ENCODE measurements at places on chromosomes 4 and X.

DNA sequence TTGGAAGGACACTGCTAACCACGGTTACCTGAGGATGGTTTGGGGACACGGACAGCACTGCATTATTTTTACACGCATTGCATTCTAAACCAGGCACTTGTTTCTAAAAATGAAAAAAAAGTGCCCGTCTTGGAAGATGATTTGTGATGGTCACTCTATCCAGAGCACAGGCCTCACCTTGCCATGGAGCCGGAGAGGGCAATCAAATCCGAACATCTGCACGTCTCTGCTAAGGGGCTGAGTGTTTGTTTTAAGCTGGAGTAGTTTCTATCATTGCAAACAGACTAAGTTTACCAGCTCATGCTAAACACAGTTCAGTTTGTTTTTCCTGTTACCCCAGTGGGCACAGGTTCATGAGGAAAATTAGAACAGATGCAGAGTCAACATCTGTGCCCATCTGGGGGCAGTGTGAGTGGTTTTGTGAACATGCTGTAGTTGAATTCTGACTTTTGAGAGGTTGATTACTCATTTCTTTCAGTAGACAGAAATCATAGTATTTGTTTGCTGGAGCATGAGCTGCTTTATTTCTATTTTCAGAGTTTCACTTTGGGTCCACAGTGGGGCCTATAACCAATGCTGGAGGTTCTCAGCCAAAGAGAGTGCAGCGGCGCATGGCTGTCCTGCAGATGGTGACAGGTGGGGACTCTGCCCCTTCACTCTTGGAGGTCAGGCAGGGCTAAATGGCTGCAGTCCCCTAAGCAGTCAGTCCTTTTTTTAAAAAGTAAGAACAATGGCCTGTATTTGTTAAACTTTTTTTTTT lies 65.4 kb upstream of the ENPP6 start:
- DNase-seq = no peak

DNA sequence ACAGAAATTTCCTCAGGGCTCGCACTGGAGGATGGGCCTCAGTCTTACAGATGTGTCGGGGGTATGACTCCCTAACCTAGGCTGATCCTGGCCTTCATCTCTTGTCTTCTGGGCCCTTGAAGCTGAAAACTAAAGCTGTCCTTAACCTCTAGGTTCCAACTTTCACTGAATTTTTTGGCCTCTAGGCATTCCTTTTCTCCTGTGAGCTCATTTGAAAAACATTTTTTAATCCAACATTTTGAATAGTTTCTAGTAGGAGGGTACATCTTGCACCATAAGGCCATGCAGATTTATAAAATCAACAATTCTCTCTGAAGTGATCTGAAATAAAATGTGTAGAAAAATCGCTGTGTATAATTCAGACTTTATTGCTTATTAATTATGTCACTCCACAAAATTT lies 19.7 kb downstream of the RWDD4 start:
- DNase-seq = no peak

DNA sequence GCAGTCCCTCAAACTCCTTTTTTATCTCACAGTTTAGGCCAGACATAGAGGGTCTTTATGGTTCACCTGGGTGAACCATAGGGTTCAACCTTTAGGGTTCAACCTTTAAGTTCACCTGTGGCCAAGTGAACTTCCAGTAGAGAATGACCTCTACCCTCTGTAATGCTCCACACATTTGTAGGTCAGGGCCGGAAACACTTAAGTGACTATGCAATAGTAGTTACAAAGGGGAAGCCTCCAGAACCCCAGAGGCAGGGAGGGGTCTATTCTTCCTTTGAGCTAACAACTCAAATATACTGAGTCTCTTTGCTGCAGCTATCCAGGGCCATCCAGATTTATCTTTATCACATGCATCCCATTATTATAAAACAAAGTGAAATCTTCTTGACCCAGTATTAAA lies 100.0 kb downstream of the LARP1B start:
- DNase-seq = no peak

GRCh38 chrX:153926552-153926857 lies 441 bp upstream of the ARHGAP4 start:
- DNase-seq = no peak

- DNase-seq = no peak
Measured at GRCh38 chrX:100928660-100929613, at the start of gene XKRX. Gene XKRX, minus strand, starts transcription at chrX:100928917. Its CDS starts 613 bp downstream, at chrX:100928304.

GRCh38 chr4:112648263-112649054 lies 11.5 kb downstream of the LARP7 start:
- no peak for DNase-seq

- DNase-seq = no peak
Measured at GRCh38 chr4:833731-834367, 7.9 kb upstream of the CPLX1 start.

DNA sequence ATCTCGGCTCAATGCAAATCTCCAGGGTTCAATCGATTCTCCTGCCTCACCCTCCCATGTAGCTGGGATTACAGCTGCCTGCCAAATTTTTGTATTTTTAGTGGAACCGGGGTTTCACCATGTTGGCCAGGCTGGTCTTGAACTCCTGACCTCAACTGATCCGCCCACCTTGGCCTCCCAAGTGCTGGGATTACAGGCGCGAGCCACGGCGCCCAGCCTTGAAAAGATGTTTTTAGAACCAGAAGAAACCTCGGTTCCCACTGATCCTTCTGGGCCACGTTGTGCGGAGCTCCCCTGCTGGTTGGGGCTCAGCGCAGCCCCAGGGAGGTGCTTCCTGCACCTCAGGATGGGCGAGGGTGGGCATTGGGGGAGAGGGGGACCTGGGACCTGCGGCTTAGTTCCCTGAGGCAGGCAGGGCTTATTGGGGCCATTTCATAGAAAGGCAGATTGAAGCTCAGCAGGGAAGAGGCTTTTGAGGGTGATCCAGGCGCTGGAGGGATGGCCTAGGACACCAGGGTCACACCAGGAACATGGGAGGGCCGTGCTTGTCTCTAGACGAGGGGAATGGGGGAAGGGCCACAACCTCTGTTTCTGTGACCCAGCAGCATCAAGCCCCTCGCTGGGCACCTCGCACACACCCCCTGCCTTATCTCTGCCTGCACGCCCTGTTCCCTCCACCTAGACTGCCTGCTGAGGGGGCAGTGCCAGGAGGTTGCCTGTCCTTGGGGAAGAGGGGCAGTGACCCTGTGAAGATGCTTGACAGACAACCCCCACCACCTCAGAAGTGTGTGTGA lies 6.3 kb upstream of the ADD1 start:
- DNase-seq = no peak

GRCh38 chrX:116801943-116802342 lies 339.2 kb upstream of the CT83 start:
- DNase-seq = no peak

DNA sequence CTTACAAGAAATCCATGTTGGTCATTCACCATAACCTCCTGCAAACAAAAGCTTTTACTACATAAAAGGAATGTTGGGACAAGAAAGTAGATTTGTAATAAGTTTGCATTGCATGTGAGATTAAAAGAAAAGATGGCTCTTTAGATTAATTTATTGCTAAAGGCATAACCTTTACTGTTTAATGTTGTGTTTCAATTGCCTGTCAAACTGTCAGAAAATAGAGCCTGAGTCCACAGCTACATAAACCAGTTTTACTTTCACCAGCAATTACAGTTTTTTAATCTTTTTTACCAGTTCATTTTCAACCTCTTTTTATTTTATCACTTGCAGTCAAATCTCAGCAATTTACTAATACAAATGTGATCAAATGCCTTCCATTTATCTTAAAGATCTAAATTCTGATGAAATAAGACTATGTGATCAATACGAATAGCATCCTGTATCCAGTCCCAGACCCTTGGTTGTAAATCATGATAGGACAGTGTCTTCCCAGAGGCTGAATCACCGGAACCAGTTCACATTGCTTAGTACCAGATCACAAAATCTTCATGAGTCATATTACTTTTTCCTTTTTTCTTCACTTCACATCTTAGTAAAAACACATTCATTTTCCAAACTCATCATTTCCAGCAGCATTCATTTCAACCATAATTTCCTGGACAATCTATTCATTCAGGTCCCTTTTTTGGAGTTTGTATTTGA lies 95.4 kb upstream of the FRG1 start:
- DNase-seq = no peak

DNA sequence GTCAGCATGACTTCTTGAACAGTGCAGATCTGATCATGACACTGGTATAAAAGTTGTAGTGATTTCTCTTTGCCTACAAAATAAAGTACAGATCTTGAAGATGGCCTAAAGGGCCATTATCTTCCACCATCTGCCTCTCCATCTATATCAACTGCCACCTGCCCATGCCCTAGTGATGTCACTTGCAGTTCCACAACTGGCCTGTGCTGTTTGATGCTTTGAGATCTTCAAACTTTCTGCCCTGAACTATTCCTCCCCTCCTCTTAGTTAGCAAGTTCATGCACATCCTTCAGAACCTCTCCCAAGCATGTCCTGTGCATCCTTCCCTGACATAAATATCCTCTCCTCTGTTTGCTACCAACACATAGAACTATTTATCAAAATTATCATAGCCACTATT lies 217.0 kb downstream of the SOWAHB start:
- DNase-seq = no peak

DNA sequence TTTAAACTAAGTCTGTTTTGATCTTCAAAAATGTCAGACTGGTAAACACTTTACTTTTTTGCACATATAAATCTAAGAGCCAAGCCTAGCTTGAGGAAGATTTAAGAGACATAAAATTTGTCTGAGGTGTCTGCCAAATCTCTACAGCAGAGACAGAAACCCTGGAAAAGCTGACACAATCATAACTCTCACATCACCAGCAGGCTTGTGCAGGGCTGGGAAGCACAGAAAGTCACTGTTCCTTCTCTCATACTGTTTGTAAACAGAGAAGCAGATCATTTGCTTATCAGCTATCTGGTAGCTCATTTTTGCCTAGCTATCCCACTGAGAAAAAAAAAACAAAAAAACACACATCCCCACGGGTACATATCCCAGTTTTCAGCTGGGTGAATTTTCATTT lies 7.0 kb downstream of the ENOX2 start:
- no peak for DNase-seq

DNA sequence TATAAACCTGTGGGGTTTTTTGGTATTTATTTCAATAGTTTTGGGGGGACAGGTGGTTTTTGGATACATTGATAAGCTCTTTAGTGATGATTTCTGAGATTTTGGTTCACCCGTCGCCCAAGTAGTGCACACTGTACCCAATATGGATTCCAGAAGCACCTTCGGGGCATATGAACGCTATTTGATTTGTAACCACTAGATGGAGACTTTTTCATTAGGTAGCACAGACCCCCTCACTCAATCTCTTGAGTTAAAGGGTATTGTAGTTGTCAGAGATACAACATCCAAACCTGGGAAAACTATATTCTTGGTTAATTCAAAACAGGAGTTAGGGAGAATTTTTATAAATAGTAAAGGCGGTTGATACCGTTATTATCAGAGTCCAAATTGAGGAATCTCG lies 79.8 kb downstream of the SPANXN3 start:
- no peak for DNase-seq

DNA sequence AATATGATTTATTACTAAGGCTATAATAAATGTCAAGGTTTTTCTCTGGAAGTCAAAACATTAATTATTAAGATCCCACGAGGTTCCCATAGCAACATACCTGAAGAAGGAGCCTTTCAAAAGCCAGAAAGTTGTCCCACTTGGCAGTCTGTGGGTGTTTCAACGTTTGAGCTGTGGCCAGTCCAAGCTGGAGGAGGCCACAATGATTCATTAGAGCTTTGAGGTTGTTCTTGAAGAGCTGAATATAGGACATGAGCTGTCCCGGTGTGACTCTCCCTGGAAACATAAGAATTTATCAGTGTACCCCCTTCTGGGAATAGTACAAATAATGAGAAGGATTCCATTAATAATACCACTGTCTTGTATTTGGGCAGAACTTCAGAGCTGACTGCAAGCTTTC lies 92.1 kb downstream of the SCFD2 start:
- no peak for DNase-seq

GRCh38 chrX:122586831-122587230 lies 597.2 kb upstream of the GRIA3 start:
- DNase-seq = no peak

DNA sequence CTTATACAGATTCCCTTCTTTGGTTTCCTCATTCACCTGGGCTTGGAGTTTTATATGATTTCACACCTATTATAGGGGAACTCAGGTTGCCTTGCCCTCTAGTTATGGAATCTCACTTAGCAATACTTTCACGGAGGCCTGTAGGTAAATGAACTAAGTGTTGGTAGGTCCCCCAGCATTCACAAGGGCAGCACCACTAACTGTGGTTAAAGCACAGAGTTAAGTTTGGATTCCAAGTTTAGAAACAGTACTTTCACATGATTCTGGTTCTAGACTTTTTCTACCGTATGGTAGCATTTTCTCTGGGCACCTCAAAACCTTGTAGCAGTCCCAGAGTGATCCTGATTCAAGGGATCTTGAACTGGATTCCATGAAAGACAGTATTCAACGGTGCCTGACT lies 46.4 kb downstream of the SH2D1A start:
- no peak for DNase-seq

DNA sequence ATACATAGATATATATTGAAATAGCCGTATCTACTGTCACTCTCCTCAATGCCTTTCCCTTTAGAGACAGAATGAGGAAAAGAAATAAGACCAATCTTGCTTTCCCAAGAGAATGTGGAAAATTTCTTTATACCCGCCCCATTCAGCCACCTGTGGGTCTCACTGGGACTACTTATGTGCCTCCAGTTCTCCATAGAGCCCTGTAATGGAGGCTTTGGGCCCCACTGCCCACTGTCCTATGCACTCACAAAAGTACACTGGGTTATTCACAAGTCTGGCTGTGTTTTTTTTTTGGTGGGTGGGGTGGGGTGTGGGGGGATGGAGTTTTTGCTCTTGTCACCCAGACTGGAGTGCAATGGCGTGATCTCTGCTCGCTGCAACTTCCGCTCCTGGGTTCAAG lies 70.4 kb upstream of the ELOVL6 start:
- DNase-seq = no peak

DNA sequence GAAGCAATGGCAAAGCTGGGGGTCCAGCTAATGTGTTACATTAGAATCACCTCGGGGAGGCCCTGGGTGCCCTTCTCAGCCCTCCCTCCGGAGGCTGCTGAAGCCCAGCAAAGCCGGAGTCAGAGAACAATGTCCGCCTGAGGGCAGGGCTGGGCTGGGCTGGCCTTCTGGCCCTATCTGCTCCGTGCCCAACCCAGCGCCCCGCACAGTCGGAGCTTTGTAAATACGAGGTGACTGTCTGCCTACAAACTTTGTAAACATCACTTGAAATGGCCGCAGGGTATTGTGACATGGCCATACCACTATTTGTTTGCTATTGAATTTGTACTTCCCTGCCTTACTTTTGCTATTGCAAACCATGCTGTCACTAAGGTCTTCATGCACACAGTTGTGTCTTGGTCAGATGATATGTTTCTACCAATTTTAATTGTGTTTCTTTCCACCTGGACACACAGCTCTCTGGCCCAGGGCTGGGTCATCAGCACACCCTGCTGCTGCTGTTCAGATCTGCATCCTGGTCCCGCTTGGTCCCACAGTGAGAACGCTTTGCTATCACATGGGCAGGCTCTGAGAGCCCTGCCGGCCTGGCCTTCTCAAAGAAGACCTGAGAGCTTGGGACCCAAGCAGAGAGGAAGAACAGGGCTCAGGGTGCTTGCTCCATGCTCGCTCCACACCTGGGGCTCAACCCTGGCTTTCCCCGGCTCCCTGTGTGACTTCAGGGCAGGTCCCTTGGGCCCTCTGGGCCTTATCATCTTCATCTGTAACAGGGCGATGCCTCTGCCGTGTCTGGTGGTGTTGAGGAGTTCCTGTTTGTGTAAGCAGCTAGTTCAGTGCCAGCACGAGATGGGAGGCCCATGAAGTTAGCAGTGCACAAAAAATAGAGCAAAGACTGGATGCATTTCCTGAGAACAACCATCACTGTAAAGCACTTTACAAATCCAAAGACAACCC lies 2.3 kb downstream of the S100P start:
- no peak for DNase-seq

GRCh38 chrX:118603981-118604380 lies 108.4 kb downstream of the DOCK11 start:
- no peak for DNase-seq

All from stimulated activated CD8-positive, alpha-beta memory T cell treated with anti-CD3 and anti-CD28 coated beads, Interleukin-7, amount 100 ng/mL, for 1 hour (primary cell).